ENCODE measurements at places on chromosomes 5 and 9.

- no peak for DNase-seq
Measured at GRCh38 chr5:88956416-88956815, 73.4 kb upstream of the MEF2C start.

DNA sequence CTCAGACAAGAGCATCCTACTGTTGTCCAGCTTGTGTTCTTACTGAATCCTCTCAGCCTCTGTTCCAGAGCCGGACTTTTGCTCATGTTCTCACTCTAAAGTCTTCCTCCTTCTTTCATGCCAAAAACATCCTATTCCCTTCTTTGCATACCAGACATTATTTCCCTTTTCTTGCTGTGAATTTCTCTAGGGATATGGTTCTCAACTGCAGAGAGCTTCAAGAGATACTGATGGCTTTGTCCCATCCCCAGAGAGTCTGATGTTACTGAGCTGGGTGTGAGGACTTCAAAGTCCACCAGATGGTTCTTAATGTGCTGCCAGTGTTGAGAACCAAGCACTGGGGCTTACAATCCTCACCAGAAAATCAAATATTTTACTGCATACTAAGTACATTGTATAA is 98.6 kb upstream of the FER start:
- DNase-seq, result no peak

GRCh38 chr5:154112255-154112654 is 73.5 kb downstream of the MFAP3 start:
- no peak for DNase-seq

DNA sequence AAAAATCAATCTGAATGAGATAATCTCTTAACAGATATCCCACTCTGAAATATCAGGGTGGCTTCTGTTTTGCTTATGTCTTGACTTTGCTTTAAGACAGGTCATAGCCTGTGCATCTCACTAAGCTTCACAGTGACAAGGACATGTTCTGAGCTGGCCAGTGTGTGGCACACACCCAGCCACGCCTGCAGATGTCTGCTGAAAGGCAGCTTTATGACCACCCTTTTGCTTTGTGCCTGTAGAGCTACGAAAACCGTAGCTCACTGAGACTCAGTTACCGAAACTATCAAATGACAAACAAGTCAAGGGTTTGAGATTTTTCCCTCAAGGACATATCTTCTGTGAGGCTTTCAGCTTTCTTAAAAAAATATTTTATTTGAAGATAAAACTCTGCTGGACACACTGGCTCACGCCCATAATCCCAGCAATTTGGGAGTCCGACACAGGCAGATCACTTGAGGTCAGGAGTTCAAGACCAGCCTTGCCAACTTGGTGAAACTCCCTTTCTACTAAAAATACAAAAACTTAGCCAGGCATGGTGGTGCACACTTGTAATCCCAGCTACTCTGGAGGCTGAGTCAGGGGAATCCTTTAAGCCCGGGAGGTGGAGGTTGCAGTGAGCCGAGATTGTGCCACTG is 233.2 kb downstream of the SPATA31A1 start:
- DNase-seq, result peak; percentile 38

- peak; percentile 36 for DNase-seq
Measured at GRCh38 chr5:179864686-179865085, 6.1 kb upstream of the MRNIP start.

GRCh38 chr9:94773655-94774054 is 47.2 kb downstream of the AOPEP start:
- no peak for DNase-seq

DNA sequence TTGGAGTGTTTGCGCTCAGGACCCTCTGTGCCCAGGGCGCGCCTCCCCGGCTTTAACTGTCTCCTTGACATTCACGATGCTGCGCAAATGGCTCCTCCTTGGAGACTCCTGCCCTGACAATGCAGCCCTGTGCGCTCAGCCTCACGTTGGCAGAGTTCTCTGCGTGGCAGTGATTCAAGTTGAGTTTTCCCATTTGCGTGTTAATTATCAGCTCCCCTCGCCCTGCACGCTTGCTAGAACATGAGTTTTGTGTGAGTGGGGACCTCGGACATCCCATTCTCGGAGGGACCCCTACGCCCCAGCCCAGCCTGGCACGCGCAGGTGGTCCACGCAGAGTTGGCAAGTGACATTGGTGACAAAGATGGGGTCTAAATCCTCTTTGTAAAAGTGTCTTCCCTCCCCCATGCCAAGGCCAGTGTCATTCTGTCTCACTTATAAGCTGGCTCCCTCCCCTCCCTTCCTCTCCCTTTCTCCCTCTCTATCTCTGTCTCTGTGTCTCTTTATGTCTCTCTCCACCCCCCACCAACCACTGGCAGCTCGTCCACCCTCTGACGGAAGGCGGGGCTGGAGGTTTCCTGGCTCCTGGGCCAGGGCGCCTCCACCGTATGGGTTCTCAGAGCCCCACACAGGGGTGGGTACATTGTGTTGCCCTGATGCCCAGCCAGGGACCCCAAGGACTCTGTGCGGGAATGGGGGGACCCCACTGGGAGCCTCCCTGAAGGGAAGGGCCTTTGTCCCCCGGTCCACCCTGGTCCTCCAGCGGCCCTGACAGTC is 169.3 kb downstream of the OLFM1 start:
- no peak for DNase-seq

GRCh38 chr5:4879693-4880303 is 260.3 kb upstream of the ADAMTS16 start:
- DNase-seq, result peak; percentile 91

GRCh38 chr9:16867576-16868311 is 2.7 kb downstream of the BNC2 start:
- peak; percentile 95 for DNase-seq

DNA sequence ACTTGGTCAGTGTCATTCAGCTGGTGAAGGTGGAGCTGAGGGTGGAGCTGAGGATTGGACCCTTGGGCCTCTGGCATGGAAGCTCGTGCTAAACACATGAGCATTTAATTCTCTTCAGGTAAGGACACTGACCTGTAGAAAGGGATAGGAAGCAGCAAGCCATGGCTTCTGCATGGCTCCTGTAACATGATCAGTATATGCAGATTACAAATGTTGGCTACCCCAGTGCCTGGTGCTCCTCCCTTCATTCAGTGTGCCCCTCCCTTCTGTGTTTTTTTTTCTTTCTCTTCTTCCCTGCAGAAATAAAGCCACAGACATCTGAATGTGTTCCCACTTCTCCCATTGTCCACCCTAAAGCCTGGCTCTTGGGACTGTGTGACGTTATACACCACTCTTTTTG is 52.9 kb downstream of the ARHGAP26 start:
- no peak for DNase-seq

- DNase-seq, result no peak
Measured at GRCh38 chr5:148825716-148826052, 727 bp upstream of the ADRB2 start.

- no peak for DNase-seq
Measured at GRCh38 chr5:78829811-78830527, 155.1 kb downstream of the ARSB start.

- DNase-seq, result no peak
Measured at GRCh38 chr5:131611064-131611381, 24.0 kb downstream of the RAPGEF6 start.

- DNase-seq, result no peak
Measured at GRCh38 chr5:143613329-143613728, 198.6 kb upstream of the HMHB1 start.

DNA sequence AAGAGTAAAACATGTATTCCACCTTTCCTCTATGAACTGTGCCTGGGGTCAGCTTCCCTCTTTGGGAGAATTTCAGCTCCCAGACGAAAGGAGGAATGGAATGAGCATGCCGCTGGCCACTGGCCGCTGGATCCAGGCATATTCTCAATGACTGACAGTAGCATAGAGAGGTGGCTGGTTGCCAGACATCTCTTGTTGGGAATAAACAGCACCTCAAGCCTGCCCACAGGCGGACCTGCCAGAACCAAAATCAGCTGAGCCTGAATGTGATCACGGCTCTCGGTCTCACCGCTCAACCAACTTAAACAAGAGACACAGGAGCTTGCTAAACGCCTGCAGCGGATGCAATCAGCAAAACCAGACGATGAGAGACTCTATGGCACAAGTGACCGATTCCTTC is 20.6 kb downstream of the TBC1D9B start:
- no peak for DNase-seq

DNA sequence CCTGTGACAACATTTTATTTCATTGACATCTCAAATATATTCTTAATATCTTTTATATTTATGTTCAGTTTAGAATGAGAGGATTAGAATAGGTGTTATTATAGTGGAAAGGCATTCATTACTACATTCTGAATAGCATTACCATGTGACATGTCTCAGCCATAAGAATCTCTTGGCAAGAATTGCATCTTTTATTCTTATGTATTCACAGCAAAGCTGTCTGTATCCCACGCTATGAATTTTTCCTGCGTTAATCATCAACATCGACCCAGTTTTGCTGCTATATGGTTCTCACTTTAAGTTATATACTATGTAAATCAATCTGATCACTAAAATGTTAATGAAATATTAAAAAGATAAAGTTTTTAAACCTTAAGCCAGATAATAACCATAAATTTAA is 248.6 kb downstream of the TMEM232 start:
- DNase-seq, result no peak

GRCh38 chr5:72265032-72265877 is 54.8 kb downstream of the MRPS27 start:
- no peak for DNase-seq

DNA sequence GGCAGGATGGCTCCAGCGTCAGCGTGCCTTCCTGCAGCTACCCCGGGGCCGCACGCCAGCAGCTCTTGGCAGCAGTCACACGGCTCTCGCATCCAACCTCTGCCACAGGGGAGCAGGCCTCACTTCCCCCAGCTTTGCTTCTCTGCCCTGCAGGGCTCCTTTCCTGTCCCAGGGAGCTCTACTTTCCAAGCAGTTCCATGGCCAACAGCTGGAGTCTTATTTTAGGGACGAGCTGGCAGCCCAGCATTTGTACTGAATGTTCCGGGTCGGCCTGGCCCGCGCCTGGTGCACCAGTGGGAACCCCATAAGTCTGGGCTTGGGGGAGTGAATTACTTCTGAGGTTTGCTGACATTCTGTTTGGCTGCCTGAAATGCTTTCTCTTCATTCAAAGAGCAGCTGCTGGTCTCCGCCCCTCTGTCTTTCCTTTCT is 34.6 kb downstream of the GADD45G start:
- DNase-seq, result no peak

DNA sequence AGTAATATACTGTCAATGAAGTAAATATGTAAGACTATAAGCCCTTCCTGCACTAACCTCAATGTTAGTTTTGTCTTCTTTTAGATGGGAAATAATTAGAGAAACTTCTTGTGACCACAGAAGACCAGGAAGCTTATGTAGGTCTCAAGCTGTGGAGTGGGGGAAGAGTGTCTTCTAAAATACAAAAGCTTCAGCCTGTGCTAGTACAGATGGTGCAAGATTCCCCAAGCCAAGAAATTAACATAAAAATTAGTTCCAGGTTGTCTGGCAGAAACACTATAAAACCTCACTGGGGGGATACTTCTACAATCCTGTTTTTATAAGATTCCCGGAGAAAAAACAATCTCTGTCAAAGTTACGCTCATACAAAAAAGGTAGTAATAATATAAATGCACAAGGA is 103.6 kb downstream of the FNBP1 start:
- no peak for DNase-seq

GRCh38 chr9:89391585-89391984 is 73.3 kb downstream of the SECISBP2 start:
- DNase-seq, result no peak

GRCh38 chr9:111904026-111904425 is 7.4 kb downstream of the UGCG start:
- DNase-seq, result no peak

GRCh38 chr5:172941067-172941516 is 18.1 kb upstream of the RPL26L1 start:
- DNase-seq, result peak; percentile 42

DNA sequence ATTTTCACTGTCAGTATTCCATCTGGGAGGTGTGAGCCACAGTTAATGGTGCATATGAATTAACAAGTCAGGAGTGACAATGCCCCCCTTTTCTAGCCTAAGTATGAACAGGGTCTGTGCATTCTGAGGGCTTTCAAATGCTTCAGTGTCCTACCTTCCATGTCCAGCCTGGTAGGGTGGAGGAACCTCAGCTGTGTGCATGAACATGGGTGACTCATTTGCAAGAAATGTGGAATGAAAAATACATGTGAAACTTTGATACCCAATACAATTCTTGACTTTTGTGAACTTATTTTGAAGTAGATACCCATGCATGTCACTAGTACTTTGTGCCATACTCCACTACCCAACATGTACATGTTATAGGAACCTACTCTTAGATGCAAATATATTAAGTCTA is 375.8 kb downstream of the SEMA5A start:
- no peak for DNase-seq

- no peak for DNase-seq
Measured at GRCh38 chr5:6755941-6756340, 42.7 kb downstream of the TENT4A start.

DNA sequence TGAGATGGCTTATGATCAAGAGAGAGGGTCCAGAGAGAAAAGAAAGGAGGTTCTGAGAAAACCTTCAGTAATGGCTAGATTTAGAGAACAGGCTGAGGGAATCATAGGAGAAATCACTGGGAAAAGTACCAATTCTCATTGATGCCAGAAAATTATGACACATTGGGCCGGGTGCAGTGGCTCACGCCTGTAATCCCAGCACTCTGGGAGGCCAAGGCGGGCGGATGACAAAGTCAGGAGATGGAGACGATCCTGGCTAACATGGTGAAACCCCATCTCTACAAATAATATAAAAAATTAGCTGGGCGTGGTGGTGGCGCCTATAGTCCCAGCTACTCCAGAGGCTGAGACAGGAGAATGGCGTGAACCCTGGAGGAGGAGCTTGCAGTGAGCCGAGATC is 29.5 kb upstream of the PLIN2 start:
- DNase-seq, result no peak

- no peak for DNase-seq
Measured at GRCh38 chr5:129760636-129761325, 12.9 kb downstream of the MINAR2 start.

GRCh38 chr9:21381448-21382339 is 3.5 kb downstream of the IFNA2 start:
- peak; percentile 55 for DNase-seq

DNA sequence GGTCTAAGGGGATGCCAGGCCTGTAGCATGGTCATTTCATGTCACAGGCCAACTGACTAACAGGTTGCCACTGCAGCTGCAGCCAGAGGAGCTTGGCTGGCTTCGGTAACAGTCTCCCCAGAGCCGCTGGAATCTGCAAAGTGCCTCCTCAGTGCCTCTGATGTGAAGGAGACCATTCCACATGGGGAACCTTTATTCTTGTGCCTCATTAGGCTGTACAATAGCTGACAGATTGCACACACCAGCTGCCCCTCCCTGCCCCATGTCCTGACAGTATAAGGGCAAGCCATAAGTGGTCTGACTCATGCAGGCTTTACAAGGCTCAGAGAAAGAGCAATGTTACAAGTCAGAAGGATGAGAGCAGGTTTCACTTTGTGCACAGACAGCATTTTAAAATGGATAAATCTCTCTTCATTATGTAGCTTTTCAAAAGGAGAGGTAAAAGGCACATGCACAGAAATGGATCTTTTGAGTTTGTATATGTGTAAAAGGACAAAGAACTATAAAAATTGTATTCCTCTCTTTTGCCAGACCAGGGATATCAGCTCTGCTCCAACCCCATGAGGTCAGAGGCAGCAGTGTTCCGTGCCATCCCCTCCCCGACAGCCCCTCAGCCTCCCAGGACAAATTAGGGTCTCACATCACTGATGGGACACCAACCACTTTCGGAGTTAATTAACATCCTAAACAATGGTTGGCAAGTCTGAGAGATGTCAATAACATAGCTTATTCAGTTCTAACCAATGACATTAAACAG is 467.8 kb downstream of the TMEM232 start:
- peak; percentile 87 for DNase-seq

Measured in islet precursor cell (in vitro differentiated cells).